ENCODE measurements at places on chromosomes 5 and 9.
A peak's percentile ranks its signal among the peaks of the same experiment; 100 is the strongest.

DNA sequence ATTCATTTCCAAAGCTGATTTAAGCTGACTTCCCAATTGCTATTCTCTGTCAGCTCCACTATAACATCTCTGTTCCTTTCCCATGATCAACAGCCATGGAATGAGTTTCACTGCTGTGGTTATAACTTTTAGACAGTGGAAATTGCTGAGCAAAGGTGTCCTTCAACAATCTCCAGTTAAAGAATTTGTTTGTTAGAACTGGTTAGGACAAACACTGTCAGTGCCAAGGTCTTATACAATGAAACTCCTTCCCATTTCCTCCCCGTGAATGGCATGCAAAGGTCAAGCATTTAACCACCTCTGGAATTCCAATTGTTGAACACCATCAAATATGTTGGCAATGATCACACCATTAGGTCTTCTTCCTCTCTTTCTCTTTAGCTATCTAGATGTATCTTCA, 45.7 kb upstream of the GHR start:
- DNase-seq, result no peak

DNA sequence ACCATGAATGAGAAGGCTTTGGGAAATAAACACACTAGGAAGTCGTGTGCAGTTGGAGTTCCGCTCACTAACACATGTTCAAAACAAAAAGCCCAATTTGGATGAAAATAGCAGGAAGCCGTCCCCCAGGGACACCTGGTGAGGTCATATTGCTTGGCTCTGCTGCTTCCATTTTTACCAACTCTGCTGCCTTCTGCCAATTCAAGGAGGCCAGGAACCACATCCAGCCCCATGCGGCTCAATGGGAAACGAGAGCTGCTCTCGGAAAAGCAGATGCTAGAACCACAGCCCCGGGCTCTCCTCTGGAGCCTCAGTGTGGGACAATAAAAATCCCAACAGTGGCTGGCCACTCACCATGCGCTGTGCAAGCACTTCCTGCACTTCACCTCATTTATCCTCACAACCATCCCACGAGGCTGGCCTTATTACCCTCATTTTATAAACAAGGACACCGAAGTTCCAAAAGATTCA, 13.4 kb downstream of the ADAM19 start:
- DNase-seq, result peak; percentile 61

- DNase-seq, result no peak
These were observed 117.6 kb upstream of the SMIM23 start for GRCh38 chr5:171668097-171668412.

- DNase-seq, result no peak
These were observed 1.5 kb downstream of the PRRC2B start for GRCh38 chr9:131395157-131396098.

GRCh38 chr9:124251605-124252378, 6.0 kb upstream of the NEK6 start:
- peak; percentile 33 for DNase-seq

DNA sequence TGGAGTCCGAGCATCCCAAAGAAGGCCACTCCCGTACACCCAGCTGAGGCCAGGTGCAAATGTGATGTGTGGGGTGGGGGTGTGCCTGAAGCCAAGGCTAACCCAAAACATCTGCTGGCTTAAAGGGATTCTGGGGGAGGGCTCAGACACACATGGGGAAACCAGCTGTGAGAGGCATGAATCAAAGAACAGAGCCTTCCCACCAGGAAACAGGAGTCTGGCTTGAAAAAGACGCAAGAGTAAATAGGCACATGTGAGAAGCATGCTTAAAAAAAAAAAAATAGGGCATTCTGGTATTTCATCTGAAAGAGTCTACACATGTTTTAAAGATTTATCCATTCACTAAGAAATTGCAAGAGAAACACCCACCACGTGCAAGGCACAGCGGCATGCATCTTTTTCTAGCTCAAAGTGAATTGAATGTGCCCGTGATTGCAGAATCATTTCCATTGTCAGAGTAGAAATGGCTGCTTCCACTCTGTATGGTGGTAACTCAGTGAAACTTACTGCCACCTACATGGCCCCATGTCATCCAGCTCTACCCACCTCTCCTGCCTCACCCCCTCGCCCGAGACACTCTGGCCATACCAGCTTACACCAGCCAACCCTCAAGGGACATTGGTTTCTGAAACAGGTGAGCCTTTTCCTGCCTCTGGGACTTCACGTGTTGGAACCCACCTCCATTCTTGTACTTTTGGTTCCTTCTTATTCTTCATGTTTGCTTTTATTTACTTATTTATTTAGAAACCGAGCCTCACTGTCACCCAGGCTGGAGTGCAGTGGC, 71.5 kb downstream of the SEMA5A start:
- no peak for DNase-seq

DNA sequence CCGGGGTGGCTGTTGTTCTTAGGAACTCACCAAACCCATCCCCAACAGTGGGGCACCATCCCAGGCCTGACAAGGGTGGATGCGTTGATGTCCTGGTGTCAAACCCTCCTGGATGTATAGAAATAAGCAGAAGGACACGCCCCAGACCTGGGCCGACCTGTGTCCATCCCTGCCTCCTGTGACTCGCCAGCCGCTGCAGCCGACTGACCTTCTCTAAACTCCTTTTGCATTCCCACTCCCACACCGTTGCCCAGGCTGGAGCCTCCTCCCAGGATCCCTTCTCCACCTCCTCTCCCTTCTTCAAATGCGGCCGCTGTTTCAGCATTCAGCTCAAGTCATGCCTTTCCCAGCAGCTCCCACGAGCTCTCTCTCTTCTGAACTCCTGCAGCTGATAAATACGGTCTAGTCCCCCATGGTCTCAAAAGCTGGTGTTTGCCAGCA, 213.2 kb upstream of the IER5L start:
- DNase-seq, result peak; percentile 12

DNA sequence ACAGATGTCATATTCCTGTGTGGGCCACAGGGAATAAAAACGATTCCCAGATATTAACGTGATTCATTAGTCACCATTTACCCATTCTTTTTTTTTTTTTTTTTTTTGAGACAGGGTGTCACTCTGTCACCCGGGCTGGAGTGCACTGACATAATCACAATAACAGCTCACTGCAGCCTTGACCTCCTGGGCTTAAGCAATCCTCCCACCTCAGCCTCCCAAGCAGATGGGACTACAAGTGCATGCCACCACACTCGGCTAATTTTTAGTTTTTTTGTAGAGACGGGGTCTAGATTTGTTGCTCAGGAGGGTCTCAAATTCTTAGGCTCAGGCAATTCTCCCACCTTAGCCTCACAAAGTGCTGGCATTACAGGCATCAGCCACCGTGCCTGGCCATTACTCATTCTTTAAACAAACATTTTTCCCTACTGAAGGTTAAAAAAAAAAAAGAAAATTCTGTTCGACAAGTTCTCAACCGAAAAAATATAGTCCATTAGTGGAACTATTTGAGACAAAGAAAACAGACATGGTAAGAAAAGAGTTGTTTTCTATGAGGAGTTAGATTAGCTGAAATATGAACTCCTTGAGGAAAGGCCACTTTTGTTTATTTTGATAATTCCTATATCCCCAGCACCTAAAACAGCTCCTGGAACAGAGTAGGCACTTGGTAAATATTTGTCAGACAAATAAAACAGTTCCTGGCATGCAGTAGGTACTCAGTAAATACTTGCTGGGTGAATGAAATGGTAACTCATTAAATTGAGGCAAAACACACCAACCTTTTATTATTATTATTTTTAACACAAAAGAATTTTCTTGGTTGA, 32.1 kb upstream of the PDCL start:
- no peak for DNase-seq

DNA sequence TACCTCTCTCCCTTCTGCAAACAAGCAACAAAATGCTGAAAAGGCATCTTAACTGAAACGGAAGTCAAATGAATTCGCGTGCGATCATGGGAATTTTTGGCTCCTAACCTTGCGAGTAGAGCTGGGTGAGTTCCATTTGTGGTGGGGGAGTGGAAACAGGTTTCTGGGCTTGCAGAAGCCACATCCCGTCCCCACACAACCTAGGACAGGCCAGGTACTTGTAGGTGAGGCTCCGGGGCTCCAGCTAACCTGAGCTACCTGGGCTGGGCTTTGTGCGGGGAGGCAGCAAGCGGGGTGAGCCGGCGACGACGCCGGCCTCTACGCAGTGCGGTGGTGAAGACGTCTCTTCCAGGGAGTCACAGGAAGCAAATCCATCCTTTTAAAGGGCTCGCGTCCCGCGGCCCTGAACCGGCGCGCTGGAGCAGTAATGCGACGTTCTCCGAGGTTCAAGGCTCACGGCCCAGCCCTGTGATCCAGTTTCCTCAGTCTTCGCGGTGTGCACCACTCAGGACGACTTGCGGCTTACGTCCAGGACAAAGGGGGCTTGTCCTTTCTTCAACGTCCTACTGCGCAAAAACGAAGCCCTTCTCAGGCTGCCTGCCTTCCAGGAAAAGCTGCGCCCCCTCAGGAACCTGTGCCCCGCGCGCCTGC, 567 bp upstream of the SPIN1 start:
- peak; percentile 72 for DNase-seq

- no peak for DNase-seq
These were observed 103.2 kb downstream of the ARSB start for GRCh38 chr5:78881884-78882283.

DNA sequence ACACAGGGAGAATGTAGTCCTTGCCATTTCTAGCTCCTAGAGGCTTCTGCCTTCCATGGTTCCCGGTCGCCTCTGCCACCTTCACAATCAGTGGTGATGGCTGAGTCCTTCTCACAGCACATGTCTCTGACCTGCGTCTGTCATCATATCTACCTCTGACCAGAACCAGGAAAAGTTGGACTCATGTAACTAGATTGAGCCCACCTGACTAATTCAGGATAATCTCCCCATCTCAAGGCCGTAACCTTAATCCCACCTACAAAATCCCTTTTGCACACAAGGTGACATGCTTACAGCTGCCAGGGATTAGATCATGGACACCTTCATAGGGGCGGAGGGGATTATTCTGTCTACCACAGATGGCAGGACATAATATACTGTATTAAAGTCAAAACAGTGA, 375.6 kb downstream of the ICE1 start:
- no peak for DNase-seq

DNA sequence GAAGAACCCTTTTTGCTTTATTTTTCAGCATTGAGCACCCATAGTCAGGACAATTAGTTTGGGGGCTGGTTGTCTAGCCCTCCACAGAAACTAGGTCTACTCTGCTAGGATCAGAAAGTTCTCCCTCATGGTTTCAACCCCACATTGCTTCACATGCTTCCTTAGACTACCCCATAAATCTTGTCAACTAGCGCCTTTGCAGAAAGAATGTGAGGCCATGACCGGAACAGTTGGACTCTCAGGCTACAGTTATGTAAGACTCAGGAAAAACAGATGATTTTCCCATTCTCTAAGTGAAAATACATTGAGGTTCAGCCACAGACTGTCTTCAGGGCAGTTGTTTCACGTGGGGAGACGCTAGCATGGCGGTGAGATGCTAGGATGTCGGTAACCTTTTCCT, 255.6 kb downstream of the NR3C1 start:
- no peak for DNase-seq

- no peak for DNase-seq
These were observed 524.8 kb upstream of the KLF4 start for GRCh38 chr9:108014353-108014752.

DNA sequence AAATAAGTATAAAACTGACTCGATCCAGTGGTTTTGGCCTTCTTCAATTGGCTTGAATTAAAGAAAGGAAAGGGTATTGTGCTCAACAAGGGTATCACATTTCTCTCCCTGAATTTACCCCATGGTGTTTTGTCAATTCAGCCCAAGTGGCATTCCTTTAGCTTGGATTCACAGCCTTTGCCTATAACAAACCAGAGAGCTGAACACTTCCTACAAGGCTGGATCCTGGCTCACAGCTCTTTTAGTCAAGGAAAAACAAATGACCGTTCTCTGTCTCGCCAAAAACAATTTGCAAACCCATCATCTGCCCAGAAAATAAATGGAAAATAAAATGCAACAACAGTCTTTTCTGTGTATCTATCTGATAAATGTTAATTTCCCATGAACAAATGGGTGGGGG, 5.7 kb downstream of the ZNF366 start:
- DNase-seq, result no peak

- DNase-seq, result no peak
These were observed 1063.5 kb upstream of the DMAC1 start for GRCh38 chr9:8863069-8863468.

- DNase-seq, result no peak
These were observed 464.2 kb downstream of the EBF1 start for GRCh38 chr5:158635565-158635964.

GRCh38 chr5:74942622-74943286, 76.6 kb upstream of the FAM169A start:
- no peak for DNase-seq

- DNase-seq, result no peak
These were observed 979.9 kb upstream of the DMAC1 start for GRCh38 chr9:8779478-8779877.

DNA sequence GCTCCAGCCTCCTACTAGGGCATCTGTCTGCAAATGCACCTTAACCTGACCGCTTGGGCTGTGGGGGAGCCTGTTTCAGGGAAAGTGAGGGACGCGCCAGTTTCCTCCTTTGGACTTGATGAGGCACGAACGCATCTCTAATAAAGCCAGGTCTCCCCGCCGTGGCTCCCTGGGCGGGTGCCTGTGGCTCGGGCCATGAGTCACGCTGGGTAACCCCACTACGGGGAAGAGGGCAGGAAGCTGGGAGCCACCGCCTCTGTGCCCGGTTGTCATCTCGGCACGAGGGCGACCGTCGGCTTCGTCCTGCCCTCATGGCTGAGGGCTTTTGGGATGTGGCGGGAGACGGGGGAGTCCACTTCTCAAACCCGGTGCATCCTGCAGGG, 12.1 kb downstream of the NOTCH1 start:
- no peak for DNase-seq

GRCh38 chr5:116272281-116272941, 187.6 kb downstream of the COMMD10 start:
- DNase-seq, result no peak

GRCh38 chr9:98993570-98993945, 49.9 kb downstream of the COL15A1 start:
- peak; percentile 80 for DNase-seq

DNA sequence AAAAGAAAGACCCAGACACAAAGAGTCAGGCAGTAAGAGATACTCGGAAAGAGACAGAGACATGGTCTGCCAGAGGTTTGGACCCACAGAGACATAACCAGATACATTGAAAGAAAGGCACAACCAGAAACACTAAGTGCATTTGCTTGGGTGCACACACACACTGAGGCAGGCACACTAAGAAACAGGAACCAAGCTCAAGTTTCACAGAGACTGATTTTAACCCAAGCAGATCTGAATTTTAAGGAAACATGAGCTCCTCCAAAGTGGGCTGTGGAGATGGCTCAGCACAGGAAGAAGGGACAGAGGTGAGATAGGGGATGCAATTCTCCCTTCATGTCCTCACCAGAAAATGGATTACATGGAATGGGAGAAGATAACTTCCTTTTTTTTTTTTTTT, 9.5 kb downstream of the AQP3 start:
- DNase-seq, result no peak

GRCh38 chr9:115134941-115135340, 17.0 kb upstream of the TNC start:
- DNase-seq, result no peak

- no peak for DNase-seq
These were observed 465.5 kb upstream of the ACTBL2 start for GRCh38 chr5:57948091-57948490.

GRCh38 chr5:141623186-141623585, 4.4 kb upstream of the DIAPH1 start:
- DNase-seq, result no peak

All from tibial artery (tissue), 4 donors.